PC-9 (cell line): ENCODE measurements at places on chromosomes 12 and 14. TPM values are rescaled to one million over a fixed set of nuclear protein-coding genes. Genes with fewer than 3 reads are reported as not detected.

Gene INSM2
- total RNA-seq = not detected in 2 replicates

Gene ABCD2
- not detected in 2 replicates for total RNA-seq

Gene ANKRD33
- not detected in 2 replicates for total RNA-seq

Gene OR6C3
- total RNA-seq = not detected in 2 replicates

Gene FAR2
- total RNA-seq = 11.0 and 12.3 TPM in 2 replicates

Gene AICDA
- total RNA-seq = not detected in 2 replicates

Gene BDKRB2
- 0.28 and 0.43 TPM in 2 replicates for total RNA-seq

Gene IL23A
- 2.9 and 3.0 TPM in 2 replicates for total RNA-seq

Gene INHBC
- total RNA-seq = 0.35 TPM in 1 of 2 replicates, not detected in the other

Gene TAOK3
- total RNA-seq = 55.8 and 60.5 TPM in 2 replicates

Gene LPAR5
- total RNA-seq = 14.2 and 14.8 TPM in 2 replicates

Gene KRT2
- not detected in 2 replicates for total RNA-seq

Gene IGF1
- not detected in 2 replicates for total RNA-seq

Gene DCD
- total RNA-seq = not detected in 2 replicates

Gene ZDHHC22
- total RNA-seq = not detected in 2 replicates
